CD8-positive, alpha-beta T cell (primary cell): ENCODE measurements at places on chromosomes 16 and 17. TPM values are rescaled to one million over a fixed set of nuclear protein-coding genes. Genes with fewer than 3 reads are reported as not detected.
A peak's percentile ranks its signal among the peaks of the same experiment; 100 is the strongest.

Gene OTOP3
- total RNA-seq = not detected

Gene MAF
- 24.8 TPM for total RNA-seq

GRCh38 chr17:44033861-44034408 lies 19.2 kb upstream of the TMEM101 start:
- DNase-seq = no peak

GRCh38 chr17:19264681-19265080 lies 27.5 kb downstream of the EPN2 start:
- no peak for DNase-seq

DNA sequence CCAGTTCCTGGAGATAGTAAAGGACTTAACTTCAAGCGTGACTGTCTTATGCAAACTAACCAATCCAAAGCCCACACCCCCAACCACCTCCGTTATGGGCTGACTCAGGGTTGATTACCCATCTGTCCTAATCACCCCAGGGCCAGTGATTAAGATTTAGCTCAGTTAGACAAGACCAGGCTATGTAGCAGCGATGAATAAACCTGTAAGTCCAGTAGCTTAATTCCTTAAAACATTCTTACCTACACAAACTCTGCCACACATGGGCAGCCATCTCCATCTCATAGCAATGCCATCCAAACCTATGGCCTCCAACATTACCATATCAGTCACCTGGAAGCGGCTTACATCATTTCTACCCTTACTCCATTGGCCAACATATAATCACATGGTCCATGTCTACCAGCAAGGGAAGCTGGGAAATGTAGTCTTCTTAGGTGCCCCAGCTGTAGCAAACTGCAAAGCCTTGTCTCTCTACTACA lies 266.7 kb downstream of the SHISA9 start:
- no peak for DNase-seq

GRCh38 chr16:47613251-47613650 lies 152.1 kb downstream of the PHKB start:
- DNase-seq = no peak

DNA sequence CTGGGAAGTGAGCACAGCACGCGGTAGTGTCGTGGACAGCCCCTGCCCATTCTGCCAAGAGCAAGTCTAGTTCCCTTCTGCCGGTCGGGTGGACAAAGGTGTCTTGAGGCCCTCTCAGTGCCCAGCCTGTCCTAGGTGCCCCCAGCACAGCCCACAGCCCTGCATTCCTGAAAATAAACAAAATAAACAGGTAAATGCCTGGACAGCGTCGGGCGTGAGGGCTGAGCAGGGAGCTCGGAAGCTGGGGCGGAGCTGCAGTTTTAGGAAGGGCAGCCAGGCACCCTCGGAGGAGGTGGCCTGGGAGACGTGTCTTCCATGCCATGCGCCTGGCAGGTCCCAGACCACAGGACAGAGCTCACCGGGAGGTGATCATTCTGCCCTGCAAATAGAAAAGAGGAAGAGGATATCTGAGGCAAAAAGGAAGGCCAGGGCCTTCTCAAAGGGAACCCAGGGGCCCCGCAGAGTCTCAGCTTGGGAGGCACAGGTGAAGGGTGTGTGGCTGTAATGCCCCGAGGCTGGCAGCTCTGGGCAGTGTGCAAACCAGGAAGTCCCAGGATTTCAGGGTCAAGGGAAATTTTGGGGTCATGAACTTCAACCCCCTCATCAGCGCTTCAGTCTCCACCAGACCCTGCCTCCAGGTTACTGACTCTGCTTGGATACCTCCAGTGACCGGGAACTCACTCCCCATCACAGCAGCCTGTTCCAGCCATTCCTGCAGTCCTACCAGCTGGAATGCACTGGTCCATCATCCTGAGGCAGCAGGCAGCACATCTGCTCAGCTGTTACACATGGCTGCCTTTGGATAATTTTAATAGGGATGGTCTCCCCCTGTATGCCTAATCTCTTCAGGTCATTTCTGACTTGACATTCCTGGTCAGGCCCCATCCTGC lies 1.7 kb downstream of the ZNF469 start:
- DNase-seq = no peak

- DNase-seq = no peak
Observed at GRCh38 chr16:27102701-27103575, 36.2 kb downstream of the C16orf82 start.

Gene TAC4
- not detected for total RNA-seq

DNA sequence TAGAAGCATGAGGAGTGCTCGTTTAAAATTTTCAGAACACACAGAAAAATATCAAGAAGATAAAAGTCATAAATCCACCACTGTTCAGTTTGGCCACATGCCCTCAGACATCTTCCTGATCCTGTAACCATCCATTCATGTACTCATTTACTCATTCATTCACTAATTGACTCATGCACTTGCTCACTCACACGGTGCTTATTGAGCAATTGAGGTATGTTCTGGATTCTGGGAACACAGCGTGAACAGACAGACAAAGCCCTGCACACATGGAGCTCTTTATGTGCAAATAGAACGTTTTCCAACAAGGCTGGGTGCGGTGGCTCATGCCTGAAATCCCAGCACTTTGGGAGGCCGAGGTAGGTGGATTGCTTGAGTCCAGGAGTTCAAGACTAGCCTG lies 10.2 kb upstream of the NATD1 start:
- DNase-seq = no peak

GRCh38 chr16:65700596-65700995 lies 578.7 kb upstream of the CDH11 start:
- no peak for DNase-seq

DNA sequence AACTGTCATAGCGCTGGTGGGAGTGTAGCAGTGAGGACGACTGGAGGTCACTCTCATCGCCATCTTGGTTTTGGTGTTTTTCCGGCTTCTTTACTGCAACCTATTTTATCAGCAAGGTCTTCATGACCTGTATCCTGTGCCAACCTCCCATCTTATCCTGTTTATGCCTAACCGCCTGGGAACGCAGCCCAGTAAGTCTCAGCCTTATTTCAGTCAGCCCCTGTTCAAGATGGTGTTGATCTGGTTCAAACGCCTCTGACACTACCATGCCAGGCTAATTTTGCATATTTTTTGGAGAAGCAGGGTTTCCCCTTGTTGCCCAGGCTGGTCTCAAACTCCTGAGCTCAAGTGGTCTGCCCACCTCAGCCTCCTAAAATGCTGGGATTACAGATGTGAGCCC lies 179.8 kb upstream of the HSBP1 start:
- DNase-seq = no peak

Gene LRRC37B
- total RNA-seq = 88.3 TPM

DNA sequence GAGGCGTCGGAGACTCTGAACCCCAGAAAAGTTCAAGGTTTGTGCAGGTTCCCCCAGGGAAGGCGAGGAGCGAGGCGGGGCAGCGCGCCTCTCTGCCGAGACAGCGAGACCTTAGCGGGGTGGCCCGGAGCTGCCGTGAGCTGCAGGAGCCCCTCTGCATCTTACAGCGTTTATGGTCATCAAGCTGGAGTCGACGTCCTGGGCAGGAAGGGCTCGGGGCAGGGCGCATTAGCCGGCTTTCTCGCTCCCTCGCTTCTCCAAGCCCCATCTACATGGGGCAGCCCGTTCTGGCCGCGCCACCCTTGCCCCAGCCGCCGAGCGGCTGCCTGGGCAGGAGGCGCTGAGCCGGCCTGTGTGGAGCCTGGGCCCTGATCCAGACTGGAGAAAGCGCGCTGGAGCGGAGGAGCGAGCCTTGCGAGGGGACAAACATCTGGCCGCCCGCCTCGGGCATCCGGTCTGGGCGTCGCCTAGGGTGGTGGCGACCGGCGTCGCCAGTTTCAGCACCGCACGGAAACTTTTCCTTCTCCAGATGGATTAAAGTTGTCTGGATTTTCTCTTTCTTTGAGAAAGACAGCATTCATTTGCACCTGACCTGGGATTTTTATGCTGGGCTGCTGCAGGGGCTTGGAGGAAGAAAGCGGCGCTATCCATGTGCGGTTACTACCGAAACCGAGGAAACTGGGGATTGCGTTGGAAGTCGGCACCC lies 750 bp downstream of the TMEM132E start:
- DNase-seq = no peak

GRCh38 chr17:53314521-53314920 lies 508.2 kb upstream of the KIF2B start:
- DNase-seq = no peak

- peak; percentile 73 for DNase-seq
Observed at GRCh38 chr17:81977211-81977808, at the start of gene ASPSCR1. ASPSCR1 (plus strand) TSS chr17:81977629; CDS start chr17:81977647, 18 bp downstream.

Gene CFAP97D1
- total RNA-seq = not detected

Gene TBC1D3D
- 0.36 TPM for total RNA-seq

- no peak for DNase-seq
Observed at GRCh38 chr17:74859459-74860228, at the start of gene GRIN2C. GRIN2C (minus strand) TSS chr17:74859885; CDS start chr17:74855092, 4,793 bp downstream.

Gene LHX1
- total RNA-seq = not detected

Gene ST3GAL2
- 6.1 TPM for total RNA-seq

DNA sequence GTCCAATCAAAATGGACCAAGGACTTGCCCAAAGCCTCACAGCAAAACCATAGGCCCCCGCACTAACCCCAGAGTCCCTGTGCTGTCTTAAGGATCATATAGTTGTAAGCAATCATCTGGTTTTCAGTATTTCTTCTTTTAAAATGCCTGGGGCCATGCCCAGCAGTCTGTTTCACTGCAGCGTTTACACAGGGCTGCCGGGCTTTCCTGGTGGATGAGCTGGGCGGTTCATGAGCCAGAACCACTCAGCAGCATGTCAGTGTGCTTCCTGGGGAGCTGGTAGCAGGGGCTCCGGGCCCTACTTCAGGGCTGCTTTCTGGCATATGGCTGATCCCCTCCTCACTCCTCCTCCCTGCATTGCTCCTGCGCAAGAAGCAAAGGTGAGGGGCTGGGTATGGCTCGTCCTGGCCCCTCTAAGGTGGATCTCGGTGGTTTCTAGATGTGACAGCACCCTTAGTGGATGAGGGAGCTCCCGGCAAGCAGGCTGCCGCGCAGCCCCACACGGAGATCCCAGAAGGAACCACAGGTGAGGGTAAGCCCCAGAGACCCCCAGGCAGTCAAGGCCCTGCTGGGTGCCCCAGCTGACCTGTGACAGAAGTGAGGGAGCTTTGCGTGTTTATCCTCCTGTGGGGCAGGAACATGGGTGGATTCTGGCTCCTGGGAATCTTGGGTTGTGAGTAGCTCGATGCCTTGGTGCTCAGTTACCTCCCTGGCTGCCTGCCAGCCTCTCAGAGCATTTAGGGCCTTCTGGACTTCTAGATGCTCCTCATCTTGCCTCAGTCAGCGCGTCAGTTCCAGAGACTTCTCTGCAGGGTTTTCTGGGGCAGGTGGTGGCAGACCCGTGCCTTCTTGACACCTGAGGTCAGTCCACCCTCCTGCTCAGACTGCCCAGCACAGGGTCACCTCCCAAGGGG lies 24.8 kb upstream of the STH start:
- no peak for DNase-seq

DNA sequence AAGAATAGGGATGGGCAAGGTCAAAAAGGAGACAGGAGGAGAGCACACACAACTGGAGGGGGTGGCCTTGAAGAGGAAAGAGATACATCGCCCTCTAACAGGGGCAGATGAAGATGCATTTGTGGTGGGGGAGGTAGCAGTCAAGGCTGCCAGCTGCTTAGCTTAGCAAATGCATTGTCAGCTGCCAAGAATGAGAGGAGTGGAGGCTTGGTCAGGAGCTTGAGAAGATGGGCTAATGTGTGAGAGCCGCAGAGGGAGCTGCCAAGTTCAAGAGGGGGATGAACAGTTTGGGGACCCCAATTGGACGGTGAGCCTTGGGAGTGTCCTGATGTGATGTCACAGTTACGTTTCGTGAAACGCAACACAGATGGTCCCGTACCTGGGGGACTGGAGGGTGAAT lies 28.9 kb upstream of the GNA13 start:
- DNase-seq = no peak

DNA sequence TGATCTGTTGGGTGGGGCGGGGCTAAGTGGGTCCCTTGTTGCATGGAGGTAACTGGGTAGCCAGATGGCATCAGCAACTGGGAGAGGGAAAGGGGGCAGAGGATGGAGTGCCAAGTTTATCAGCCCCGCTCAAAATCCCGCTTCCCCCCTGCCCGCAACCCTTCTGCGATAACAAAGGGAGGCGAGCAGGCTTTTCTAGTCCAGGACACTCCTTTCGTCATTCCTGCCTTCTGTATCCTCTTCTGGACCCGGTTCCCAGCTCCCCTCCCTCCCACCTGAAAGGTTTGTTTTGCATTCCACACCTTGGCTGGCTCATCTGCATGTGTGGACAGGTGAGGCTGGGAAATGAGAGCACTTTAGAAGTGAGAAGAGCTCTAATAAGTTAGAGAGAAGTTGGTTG lies 53.3 kb downstream of the HLF start:
- DNase-seq = no peak

- no peak for DNase-seq
Observed at GRCh38 chr16:66278111-66278531, 88.4 kb upstream of the CDH5 start.

GRCh38 chr16:49410226-49410625 lies 36.6 kb downstream of the C16orf78 start:
- no peak for DNase-seq

Gene CDH5
- total RNA-seq = not detected

DNA sequence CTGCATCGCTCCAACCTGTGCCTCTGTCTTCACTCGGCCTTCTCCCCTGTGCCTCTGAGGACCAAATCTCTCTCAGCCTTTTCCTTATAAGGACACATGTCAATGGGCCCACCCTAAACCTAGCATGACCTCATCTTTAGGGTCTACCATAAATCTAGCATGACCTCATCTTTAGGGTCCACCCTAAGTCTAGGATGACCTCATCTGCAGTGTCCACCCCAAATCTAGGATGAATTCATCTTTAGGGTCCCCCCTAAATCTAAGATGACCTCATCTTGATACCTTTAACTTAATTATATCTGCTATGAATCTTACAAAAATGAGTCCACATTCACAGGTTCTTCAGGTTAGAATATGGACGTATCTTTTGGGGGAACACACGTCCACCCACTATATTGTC lies 131.1 kb upstream of the RPL38 start:
- DNase-seq = no peak

DNA sequence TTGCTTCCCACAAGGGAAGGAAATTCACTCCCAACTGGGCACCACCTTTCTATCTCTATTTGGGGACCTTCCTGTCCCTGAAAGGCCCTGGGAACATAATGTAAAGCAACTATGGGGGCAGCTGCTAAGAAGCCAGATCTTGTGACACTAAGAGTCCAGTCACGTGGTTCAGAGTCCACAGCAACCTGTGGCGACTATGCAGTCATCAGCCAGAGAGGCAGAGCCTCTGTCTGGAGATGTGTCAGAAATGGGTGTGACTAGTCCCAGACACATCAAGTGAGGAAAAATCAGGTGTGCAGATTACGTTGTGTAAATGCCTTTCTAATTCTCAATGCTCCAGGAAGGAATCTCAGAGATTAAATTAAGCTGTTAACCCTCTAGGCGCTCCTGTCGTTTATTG lies 26.6 kb upstream of the SKAP1 start:
- peak; percentile 28 for DNase-seq
